ENCODE measurements at places on chromosomes 11 and 22. TPM values are rescaled to one million over a fixed set of nuclear protein-coding genes. Genes with fewer than 3 reads are reported as not detected.
A peak's percentile ranks its signal among the peaks of the same experiment; 100 is the strongest.

DNA sequence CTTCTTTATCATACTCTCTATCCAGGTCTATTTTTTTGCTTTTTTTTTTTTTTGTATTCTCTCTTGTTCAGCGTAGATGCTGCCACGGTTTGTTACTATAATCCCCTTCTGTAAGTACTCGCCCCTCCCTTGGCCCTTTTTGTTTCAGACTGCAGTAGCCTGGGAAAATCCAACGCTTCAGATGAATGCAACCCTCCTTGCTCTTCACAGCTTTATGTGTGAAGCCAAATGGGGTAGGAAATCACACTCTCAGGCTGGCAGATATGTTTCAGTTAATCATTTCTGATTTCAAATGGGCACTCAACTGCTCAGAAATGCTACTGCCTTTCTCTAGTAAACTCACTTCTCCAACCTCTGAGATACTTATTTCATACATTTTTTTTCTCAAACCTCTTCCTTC is 149.1 kb downstream of the LARGE1 start:
- DNase-seq, result no peak

GRCh38 chr11:2208691-2209369 is 37.2 kb upstream of the TH start:
- no peak for DNase-seq

The SCN2B gene
- 24.6 TPM for total RNA-seq

DNA sequence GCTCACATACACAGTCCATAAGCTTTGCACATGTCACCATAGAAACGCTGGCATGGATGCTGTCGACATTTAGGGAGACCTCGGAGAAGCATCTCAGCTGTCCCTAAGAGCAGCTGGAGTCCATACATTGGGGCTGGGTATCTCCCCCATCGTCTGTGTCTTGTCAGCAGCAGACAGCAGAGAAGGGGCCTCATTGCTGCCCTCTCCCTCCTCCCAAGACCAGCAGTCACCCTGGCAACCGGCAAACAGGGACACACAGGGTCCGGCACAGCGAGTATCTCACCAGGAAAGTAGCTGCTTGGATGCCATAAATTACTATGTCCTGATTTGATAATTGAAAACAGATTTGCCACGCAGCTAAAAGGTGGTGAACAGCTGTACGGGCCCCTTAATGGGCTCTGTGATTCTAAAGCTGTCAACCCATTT is 84.4 kb downstream of the CD44 start:
- DNase-seq, result peak; percentile 35

- no peak for DNase-seq
These were observed 44.9 kb downstream of the GNB1L start for GRCh38 chr22:19809741-19810140.

The SESN3 gene
- total RNA-seq, result 162 TPM

The NRIP3 gene
- 57.1 TPM for total RNA-seq
